ENCODE measurements at places on chromosomes 5 and 9.

GRCh38 chr5:178777520-178777919 is 47.1 kb upstream of the ZNF354A start:
- DNase-seq = no peak

GRCh38 chr5:129271308-129271707 is 176.8 kb downstream of the ISOC1 start:
- no peak for DNase-seq

GRCh38 chr5:148904440-148904839 is 78.0 kb downstream of the ADRB2 start:
- no peak for DNase-seq

DNA sequence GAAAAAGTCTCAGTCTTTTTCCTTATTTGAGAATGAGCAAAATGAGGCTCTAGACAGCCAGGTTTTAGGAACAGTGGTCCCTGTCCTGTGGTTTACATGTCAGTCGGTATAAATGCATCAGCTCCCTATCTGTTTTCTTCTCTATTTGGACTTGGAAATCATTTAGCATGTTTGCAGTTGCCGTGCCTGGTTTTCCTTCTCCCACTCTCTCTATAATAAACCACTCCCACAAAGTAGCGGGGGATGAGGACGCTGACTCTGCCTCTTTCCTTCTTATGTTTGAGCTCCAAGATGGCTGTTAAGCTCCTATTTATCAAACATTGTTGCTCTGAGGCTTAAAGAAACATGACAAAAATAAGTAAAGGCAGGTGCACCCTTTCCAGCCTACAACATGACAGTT is 57.2 kb upstream of the CTSL start:
- no peak for DNase-seq

DNA sequence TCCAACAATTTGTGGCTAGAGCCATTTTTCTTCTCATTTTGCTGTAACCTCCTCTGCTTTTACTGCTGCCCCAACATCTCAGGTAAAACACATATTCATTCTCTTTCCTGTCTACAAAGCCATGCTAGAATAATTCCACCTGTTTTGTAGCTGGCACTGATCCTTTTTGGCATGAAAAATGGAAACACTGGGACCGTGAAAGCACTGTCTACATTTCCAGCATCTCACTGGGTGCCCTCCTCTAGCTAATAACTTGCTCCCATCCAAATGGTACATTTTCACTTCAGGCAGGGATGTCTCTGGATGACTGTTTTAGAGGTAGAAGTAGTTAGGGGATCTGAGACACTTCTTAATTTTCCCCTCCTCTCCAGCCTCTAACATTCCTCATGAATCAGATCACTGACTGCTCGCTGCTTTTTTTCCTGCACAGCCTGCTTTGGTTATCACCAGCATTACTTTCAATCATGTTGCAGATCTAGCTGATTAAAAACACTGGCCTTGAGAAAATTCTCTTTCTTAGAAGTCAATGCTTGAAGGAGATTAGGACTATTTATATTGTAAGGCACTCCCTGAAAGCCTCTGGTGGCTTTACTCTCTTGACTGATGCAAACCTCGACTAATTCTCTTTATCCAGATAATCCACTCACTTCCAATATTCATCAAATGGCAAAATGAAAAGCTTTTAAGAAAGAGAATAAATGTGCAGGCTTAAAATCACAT is 1312.6 kb upstream of the DMAC1 start:
- DNase-seq = no peak

DNA sequence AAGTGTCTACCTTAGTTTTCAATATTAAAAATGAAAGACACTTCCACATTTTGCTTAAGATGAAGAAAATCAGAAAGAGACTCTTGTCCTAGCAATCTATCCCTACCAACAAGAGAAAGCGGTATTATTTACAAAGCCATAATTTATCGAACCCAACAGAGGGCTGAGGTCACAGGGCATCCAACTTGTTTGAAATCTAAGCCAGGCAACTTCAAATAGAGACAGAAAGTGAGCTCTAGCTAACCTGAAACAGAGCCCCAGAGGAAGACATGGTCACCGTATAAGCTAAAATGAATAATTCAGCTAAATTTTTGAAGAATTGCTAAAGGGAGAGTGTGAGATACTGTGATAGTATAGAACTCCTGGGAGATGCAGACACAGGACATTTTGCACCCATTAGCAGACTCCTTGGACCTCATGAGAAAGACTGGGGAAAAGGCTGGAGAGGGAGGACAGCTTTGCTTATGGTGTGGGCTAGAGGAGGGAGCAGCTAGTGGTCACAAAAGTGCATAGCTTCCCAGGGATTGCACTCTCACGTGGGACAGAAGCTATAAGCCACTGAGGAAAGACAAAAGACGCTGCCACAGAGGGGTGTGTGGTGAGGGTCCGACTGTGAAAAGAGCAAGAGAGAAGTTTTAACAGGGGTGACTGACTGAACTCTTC is 624.2 kb upstream of the GRIN3A start:
- no peak for DNase-seq

- no peak for DNase-seq
Observed at GRCh38 chr9:68498816-68499215, 41.9 kb downstream of the TMEM252 start.

- DNase-seq = no peak
Observed at GRCh38 chr5:126056851-126057622, 366.2 kb upstream of the GRAMD2B start.

Measured in stimulated activated CD4-positive, alpha-beta T cell treated with anti-CD3 and anti-CD28 coated beads, Interleukin-1b, Interleukin-23, amount 100 ng/mL, for 1 hour (primary cell).